NCI-H526 (cell line): ENCODE measurements at places on chromosomes 3 and 15.

GRCh38 chr3:114861666-114862065, 285.4 kb downstream of the ZBTB20 start:
- DNase-seq: no peak

DNA sequence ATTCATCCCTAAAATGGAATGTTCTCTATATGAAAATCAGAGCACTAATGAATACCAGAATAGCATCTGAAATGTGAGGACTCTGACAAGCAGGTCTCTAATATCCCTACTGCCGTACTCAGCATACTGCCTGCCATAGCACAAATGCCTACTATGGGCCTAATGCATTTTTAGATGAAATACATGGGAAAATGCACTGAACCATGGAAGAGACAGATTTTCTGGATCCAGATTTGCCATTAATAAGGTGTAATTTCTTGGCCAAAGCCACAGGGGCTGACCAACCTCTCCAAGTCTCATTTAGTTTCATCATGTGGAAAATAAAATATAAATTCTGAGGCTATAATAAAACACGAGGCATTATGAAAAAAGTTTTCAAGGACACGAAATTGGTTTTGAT, 123.8 kb downstream of the CBLB start:
- no peak for DNase-seq

DNA sequence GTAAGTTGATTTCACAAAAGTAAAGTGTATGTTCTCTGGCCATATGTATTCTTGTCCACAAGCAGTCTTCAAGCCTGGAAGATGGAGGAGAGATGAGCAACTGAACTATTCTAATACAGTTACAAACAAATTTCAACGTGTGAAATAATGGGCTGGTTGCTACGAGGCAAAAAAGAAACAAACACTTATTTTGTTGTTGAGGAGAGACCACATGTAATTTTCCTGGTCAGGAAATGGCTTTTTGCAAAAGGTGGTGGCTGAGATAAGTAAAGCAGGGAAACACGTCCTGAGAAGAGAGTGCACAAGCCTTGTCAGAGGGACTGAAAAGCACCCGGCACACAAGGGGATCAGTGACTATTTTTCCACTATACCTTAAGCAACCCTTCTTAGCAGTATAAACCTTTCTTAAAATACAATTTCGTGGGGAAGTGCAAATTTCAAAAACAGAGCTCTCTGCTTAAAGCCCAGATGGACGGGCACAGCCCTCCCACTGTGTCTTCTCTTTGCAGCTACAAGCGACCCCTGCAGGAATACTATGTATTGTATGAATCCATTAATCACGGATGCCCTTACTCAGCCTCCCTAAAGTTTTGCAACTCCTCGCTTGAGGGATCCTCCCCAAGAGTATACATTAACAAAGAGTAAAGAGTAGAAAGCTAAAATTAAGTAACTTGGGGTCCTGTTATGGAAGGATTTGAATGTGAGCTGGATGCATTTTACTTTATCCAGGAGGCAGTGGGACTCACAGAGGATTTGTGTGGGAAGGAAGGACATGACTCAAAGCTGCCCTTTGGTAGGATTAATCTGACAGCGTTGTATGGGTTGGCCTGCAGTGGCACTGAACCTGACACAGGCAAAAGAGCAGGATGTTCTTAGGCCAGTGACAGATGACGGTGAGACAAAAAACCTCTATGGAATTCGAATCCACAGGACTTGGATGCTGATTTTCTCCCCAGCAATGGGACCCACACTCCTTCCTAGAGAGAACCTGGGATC, 253.7 kb downstream of the IL5RA start:
- DNase-seq: no peak

DNA sequence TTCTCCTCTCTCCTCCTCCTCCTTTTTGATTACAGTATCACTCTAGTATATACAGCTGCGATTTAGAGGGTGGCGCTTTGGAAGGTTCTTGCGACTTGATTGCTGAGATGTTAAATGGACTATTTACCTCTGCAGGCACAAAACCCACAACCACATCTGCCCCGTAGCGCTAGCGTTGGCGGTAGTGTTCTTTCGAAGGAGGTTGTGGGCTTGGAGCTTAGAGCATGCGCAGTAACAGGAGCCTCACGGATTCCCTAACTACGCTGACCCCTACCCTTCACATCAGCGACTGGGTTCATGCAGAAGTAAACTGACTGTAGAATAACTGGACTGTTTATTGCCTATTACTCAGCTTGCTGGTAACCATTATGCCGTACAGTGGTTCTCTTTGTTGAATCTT, 58.0 kb downstream of the CGGBP1 start:
- no peak for DNase-seq

DNA sequence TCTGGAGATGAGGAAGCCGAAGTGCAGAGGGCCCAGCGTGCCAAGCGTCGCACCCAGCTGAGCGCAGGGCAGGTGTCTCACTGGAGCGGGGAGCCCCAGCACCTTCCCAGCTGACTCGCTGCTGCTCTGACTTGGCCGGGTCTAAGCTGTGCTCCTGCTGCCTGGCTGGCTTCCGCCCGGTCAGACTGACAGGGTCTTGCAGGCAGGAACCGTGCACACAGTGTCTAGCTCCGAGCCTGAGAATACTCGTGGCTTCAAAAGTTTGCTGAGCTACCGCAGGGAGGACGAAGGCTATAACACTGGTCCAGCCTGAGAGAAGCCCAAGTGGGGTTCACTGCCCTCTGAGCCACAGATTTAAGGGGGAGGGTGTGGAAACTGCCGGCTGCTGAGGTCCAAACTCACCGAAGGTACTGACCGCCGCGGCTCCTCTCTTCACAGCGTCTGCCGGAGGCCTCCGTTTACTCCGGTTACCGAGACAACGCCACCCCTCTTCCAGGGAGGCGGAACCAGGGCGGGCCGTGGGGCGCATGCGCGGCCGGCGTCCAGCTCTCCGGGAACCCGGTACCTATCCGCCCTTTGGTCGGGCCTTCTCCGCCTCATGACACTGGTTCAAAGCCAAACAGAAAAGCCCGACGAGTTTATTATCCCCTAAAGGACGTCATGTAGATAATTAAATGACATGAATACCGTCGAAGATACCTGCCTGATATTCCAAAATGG, at the start of gene CFAP44:
TSS of gene CFAP44 (minus strand) at position 443 of the 720 bp plus-strand sequence. CDS start 7,829 bp downstream, outside the sequence.
- DNase-seq: no peak

DNA sequence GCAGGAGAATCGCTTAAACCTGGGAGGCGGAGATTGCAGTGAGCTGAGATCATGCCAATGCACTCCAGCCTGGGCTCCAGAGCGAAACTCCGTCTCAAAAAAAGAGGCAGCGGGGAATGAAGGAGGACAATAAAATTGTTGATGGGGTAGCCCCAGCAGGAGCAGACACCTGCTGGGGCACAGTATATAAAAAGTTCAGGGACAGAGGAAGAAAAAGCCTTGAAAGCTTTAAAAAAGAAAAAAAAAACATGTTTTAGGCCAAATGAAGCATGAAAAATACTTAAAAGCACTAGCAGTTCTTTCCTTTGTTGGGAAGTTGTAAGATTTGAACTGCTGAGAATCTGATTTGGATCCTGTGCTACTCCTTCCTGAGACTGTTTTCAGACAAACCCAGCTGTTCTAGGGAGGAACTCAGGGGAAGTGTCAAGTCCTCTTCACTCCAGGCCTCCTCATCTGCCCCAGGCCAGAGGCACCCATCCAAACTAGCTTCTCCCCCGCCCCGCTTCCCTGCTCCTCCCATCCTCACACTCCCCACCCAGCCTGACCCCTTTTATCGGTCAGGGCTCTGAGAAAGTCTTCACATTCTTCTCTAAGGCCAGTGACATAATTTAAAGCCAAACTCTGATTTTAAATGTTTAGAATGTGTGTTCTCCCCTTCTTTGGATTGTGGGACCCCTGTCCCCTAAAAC, 4.9 kb downstream of the IL17RD start:
- DNase-seq: no peak

DNA sequence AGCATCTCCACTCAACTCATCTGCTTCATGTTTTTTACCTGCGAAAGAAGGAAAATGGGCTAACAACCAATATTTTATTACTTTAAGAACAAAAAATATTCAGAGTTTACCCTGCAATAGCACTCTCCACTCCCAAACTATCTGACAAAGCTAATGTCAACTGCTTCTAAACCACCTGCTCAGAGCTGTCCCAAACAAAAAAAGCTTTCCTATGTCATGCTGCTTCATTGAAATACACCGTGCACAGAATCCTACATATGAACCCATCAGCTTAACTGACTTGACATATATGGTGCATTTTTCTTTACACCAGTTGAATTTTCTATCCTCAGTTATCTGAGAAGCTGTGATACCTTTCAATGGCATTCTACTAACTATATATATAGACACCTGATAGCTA, 16.5 kb downstream of the SLTM start:
- no peak for DNase-seq

DNA sequence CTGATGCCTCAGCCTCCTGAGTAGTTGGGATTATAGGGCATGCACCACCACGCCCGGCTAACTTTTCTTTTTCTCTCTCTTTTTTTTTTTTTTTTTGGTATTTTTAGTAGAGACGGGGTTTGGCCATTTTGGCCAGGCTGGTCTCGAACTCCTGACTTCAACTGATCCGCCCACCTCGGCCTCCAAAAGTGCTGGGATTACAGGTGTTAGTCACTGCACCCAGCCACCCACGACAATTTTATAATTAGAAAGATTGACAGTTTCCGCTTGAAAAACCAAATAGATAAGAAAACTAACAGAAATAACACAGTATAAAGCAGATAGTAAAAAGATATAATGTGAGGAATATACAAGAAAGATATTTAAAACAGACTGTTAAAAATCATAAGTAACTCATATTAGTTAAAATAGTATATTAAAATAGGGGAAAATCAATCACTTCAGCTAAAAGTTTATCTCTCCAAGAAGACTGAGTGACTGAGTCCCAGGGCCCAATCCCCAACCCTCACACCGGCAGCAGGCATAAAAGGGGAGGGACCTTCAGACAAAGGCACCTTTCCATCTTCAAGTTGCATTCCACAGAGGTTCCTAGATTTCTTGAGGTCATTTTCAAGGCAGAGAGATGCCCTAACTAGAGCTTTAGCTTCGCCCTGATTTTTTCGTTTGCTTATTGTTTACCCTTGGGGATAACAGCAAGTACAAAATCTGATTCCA, 1.4 kb upstream of the WHAMM start:
- no peak for DNase-seq
